Fibroblast of skin of scalp (primary cell): ENCODE measurements at places on chromosomes 13 and 19.

GRCh38 chr13:27309967-27310598 is 39.5 kb downstream of the RASL11A start:
- no peak for DNase-seq

DNA sequence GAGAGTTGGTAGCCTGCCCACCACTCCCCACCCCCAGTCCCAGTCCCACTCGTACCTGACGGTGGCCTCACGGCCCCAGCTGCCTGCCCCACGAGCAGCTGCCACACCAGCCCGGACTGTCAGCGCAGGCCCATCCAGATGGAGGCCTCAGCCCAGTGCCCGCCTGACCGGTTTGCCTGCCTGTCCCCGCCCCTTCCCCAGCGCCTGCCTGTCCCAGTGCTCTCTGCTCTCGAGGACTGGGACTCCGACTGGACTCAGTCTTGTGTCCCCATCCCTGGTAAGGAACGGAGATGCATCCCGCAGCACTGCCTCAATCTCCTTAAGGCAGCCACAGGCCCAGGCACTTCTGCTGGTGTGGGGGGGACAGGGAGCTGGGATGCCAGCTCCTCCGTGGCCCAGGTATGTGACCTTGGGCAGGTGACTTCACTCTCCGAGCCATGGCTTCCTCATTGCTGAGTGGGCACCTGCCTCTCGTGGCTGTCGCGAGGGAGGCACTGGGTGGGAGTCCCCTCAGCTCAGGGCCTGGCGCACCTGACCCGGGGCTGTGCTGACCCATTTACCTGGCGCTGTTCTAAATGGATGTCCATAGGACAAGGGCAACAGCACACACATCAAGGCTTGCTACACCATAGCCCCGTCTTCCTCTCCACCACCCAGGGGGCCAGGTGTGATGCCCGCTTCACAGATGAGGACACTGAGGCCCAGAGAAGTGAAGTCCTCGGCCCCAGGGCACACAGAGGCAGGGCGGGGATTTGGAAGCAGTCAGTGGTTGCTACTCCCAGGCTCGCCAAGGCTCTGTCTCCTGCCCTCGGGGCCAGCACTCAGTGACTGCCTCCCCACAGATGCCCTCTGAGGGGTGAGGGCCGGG is at the start of gene NKPD1:
Gene NKPD1, minus strand, starts transcription at position 113 of the 868 bp plus-strand sequence. CDS start 832 bp downstream, outside the sequence.
- no peak for DNase-seq

- no peak for DNase-seq
These were observed 3.6 kb downstream of the GJA3 start for GRCh38 chr13:20157151-20157796.

GRCh38 chr13:70080012-70080411 is 27.6 kb upstream of the ATXN8OS start:
- DNase-seq, result no peak

DNA sequence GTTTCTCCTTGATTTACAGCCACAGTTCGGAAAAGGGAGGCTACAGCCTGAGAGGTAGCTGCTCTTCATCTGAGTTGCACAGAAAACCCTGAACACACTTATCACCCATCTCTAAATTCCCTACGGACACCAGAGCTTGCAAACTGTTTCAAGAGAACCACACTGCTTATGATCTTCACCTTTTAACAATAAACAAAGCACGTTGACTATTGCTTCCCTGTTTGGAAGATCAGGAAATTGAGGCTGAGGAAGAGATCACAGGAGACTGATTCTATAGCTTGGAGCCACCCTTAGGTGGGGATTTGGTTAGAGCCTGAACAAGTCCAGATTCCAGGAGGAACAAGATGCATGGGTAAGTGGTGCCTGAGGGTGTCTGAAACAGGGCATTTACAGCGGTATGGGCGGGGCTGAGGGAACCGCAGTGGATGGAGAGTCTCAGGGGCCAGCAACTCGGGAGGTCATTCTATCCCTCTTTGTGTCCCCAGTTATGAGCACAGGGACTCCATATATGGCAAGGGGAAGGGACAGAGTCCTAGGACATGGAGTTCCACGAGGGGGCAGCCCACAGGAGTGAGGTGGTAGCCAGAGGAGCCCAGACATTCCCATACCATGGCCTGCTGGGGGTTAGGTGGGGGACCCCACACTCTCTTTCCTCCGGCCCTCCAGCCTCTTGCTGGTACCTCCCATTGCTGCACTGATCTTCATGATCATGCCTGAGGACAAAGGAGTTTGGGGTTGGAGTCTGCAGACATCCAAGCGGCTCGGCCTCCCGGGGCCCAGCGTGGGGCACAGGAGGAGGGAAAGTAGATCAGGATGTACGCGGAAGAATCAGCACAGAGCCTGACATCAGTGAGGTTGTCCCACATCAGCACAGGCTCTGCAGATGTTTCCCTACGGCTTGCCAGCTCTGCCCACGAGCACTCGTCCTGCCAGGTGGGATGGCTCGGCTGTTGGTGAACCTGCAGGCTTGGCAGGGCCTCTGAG is 162.3 kb upstream of the ZNF536 start:
- no peak for DNase-seq

DNA sequence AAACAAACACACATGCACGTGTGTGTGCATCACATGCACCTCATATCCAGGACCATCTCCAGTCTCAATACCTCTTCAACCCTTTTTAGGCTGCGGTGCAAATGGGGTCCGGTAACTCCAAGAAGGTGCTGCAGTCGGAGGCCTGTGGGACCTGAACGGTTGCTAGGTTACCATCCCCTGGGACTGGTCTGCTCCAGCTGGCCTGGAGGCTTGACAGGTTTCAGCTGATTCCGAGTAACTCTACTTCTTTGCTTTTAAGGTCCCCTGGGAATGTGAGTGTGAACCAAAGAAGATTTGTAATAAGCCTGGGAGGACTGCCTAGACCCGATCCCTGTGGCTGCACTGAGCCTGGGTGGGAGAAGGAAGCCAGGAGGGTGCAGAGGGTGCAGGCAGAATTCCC is 117.5 kb downstream of the CCNA1 start:
- DNase-seq, result no peak

DNA sequence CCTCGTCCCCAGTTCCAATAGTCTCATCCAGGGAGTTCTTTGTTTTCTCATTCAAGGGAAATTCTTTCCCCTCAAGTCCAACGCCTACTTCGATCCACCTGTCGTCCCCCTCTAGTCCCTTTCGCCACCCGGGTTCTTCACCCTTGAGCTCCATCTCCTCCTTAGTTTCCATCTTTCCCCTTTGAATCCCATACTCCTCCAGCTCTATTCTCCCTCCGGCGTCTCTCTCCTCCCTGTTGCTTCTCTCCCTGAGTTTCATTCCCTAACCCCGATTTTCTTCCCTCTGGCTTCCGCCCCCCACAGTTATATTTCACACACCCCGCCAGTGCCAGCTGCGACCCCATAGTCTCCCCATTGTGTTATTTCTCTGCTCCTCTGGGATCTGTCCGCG is 628 bp upstream of the SLC17A7 start:
- no peak for DNase-seq

GRCh38 chr13:60836821-60837220 is 439.8 kb downstream of the TDRD3 start:
- DNase-seq, result no peak

DNA sequence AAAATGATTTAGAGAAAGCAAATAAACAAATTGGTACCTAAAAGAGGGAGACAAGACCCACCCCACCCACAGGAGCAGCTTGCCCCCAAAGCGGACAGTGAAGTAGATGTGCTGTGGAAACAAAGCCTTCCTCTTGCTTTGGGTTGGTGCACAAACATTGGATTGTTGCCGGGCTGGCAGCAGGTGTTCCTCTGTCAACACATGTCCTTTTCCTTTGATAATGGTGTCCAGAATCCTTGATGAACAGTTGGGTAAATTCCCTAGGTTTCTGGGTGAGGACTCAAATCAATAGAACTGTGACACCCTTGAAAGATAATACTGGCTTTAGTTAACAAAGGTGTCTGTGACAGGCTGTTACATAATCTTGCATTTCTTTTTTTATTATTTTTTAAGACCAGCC is 311.8 kb downstream of the SPRY2 start:
- DNase-seq, result no peak

DNA sequence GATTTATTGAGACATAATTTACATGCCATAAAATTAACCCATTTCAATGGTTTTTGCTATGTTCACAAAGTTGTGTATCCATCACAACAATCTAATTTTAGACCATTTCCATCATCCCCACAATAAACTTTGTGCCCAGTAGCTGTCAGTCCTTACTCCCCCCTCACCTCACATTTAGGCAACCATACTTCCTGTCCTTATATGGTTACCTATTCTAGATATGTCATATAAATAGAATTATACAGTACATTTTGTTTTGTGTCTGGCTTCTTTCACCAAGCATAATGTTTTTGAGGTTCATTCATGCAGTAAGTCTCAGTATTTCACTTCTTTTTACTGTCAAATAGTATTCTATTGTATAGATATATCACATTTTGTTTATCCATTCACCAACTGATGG is 23.2 kb upstream of the RPL21 start:
- DNase-seq, result no peak

- no peak for DNase-seq
These were observed 44.4 kb downstream of the C1QTNF9 start for GRCh38 chr13:24353736-24354135.

- no peak for DNase-seq
These were observed 39.5 kb downstream of the SERP2 start for GRCh38 chr13:44413095-44413494.

- no peak for DNase-seq
These were observed 1.4 kb upstream of the SBSN start for GRCh38 chr19:35529241-35530218.

DNA sequence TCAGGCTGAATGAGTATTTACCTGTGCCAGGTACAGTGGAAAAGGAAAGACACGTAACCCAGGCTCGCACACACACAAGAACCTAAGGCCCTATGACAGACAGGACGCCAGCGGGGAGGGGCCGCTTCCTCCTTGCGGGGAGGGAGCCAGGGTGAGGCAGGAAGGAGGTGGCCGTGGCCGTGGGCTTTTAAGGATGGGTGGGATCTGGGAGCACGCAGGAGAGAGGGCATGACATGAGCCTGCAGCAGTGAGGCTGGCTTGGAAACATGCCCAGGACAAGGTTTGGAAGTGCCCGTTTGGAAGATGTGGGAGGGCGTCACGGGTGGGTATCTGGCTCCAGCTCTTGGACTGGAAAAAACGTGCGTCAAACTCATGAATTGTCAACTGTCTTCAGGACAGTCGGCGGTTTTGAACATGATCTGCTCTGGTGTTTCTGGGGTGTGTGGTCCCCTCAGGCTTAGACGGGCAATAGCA is 20.1 kb downstream of the SH3GL1 start:
- no peak for DNase-seq

DNA sequence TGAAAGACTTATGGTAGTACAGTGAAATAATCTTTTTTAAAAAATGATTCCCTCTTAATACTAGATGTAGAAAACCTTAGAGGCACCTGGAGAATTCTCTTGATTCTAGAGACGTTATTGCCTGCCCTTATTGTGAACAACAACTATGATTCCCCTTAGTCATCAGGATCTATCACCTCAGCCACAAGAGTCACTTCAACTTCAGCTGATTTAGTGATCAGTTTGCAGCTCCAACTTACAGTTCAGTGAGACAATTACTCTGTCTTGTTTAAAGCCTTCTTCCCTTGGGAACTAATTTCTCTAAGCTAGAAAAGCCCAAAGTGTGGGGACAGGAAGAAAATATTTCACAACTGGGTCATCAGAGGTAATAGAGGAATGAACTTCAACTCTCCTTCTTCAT is 254.3 kb upstream of the SLITRK1 start:
- no peak for DNase-seq
